ENCODE measurements at places on chromosomes 1 and 21.

DNA sequence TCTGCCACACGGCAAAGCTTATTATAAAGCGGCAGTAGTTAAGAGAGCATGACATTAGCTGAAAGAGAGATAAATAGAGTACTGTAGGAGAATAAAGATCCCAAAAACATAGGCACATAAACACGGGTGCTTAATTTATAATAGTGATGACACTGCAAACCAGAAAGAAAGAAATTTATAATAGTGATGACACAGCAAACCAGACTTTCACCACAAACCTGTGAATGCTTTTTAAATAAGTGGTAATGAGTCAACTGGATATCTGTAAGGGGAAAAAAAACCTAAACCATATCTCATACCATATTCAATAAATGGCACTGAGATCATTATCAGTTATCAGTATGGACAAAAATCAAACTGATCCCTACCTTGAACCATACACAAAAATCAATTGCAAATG is 25.5 kb downstream of the USP1 start:
- no peak for DNase-seq

DNA sequence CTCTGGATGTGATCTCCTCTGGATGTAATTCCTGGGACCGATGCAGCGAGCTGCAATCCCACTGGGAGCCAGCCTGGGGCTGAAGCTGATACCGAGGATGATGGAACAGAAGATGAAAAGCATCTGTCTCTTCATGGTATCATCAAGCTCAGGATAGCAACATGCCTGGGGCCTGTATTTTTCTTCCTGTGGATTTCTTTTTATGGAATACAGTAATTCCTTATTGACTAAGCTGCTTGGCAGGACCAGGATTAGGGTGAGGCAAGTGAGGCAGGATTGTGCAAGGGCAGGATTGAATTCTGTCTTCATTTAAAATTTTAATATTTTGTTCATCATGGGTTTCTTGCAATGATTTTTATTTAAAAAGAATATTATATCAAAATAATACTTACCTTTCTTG is 86.6 kb downstream of the SLC25A24 start:
- no peak for DNase-seq

DNA sequence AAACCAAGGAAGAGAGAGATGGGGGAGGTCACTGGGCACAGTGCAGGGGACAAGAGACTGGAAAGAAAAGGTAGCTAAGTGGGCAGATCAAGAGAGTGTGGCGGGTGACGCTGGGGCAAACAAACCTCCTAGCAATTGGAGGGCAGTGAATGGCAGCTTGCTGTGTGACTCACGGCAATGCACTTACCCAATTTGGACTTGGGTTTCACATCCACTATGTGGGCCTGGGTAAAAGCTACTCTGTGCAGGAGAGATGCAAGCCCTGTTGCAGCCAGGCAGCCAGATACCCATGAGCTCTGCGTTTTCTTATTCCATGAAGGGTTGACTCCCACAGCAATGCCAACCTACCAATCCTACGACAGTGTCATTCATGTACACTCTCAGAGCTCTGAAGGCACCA is 9.5 kb downstream of the PLXNA2 start:
- DNase-seq: no peak

DNA sequence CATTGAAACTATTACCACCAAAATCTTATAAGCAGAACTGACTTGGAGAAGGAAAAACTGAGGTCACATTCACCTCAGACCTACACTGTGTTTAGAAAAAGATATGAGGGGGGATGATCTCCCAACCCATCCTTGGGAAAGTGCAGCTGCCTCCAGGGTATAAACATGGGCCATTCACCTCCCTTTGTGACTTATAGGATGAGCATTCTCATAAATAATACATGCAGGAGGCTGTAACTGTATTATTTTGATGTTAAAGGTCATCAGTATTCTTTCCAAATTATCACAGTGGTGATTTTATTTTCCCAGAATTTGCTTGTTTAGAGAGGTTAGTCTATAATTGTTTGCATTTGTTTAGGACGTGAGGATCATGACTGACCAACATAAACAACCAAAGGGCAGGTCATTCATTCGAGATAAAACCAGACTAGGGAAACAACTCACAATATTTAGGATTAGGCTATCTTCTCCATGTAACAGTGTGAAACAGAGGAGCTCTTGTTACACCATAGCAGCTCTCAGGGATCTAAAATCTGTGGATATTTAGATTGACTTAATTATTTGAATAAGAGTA is 109.2 kb upstream of the NR5A2 start:
- no peak for DNase-seq

DNA sequence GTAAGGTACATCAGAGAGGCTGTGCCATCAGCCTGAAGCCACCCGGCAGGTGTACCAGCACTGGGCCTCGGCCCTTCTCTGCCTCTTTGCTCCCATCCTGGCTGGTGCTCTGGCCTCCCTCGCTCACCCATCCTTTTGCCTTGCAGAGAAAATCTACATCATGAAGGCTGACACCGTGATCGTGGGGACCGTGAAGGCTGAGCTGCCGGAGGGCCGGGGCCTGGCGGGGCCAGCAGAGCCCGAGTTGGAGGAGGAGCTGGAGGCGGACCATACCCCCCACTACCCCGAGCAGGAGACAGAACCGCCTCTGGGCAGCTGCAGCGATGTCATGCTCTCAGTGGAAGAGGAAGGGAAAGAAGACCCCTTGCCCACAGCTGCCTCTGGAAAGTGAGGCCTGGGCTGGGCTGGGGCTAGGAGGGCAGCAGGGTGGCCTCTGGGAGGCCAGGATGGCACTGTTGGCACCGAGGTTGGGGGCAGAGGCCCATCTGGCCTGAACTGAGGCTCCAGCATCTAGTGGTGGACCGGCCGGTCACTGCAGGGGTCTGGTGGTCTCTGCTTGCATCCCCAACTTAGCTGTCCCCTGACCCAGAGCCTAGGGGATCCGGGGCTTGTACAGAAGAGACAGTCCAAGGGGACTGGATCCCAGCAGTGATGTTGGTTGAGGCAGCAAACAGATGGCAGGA is 24.5 kb upstream of the TNFRSF1B start:
- no peak for DNase-seq

GRCh38 chr1:109164538-109164937 is 49.2 kb upstream of the SARS1 start:
- DNase-seq: no peak

DNA sequence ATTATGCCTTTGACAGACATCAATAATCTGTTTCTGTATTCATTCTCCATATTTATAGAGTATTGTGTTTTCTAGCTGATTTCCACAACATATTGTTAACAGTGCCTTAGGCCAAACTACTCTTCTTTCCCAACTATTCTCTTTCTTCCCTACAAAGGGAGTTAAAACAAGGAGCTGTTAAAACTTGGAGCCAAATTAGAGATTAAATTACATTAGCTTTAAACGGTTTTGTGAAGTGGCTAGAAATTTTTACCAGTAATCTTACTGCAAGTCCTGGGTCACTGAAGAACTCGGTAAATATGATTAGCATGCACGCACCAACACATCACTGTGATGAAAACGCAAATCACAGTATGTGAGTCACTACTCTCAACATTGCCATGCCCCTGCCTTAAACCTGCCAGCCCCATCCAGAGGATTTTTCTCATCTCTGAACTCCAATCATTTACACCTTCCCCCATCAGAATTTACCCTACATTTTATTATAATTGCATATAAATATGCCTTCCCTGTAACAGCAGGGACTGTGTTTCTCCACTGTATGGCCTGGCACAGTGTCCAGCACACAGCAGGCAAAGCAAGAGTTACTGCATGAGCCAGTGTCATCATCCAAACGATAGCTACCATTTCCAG is 1.5 kb upstream of the PRDX6 start:
- DNase-seq: no peak

- DNase-seq: no peak
Measured at GRCh38 chr1:25526753-25527152, 16.7 kb upstream of the LDLRAP1 start.

DNA sequence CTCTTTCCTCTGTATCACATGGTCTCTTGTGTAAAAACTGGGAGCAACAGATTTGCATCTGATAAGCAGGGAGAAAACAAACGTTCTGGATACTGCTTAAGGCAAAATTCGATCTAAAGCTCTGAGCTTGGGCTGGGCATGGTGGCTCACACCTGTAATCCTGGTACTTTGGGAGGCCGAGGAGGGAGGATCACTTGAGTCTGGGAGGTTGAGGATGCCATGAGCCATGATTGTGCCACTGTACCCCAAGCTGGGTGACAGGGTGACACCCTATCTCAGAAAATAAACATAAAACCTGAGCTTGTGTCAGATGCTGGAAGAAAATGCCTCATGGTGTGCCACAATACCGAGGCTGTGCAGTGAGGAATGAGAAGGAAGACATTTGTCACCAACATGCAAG is 73.9 kb downstream of the SCCPDH start:
- no peak for DNase-seq

GRCh38 chr1:154879038-154879421 is 8.9 kb upstream of the KCNN3 start:
- DNase-seq: no peak

DNA sequence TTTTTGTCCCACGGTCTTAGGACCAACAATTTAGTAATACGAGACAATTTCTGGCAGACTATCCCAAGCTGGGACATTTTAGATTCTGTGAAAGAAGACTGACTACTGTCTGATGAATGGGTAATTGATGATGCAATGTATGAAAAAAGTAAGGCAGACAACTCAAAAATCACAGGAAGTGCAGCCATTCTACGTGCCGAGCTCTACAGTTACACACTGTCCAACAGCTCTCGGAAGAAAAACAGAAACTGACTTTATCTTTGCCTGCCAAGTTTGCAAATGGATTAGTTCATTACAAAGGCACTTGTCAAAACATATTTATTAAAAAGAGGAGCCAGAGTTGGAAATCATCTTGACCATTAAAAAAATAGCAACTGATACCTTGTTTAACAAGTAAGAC is 31.3 kb downstream of the ZBTB8B start:
- DNase-seq: no peak

DNA sequence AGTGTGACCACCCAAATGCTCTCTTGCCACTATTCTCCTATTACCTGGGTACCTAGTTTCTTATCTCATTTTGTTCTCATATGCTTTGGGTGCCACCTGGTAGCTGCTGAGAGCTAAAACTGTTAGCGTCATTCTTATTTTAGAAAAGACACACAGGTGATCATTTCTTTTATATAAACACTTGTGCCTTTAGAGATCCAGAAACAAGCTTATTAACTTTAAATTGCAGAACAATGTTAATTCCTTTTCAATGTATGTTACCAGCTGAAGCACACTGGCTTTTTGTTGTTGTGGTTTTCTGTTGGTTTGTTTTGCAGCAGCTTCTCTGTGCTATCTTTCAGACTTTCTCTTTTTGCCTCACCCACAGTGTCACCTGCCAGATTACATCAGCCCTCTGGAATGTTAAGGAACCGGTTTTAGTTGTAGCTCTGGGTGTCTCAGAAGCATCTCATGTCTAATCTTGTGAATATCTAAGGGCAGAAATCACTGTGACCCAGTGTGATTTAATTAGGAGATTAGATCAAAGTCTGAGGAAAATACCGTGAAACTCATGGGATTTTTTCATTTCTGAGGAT is 43.4 kb upstream of the SLC19A2 start:
- no peak for DNase-seq

DNA sequence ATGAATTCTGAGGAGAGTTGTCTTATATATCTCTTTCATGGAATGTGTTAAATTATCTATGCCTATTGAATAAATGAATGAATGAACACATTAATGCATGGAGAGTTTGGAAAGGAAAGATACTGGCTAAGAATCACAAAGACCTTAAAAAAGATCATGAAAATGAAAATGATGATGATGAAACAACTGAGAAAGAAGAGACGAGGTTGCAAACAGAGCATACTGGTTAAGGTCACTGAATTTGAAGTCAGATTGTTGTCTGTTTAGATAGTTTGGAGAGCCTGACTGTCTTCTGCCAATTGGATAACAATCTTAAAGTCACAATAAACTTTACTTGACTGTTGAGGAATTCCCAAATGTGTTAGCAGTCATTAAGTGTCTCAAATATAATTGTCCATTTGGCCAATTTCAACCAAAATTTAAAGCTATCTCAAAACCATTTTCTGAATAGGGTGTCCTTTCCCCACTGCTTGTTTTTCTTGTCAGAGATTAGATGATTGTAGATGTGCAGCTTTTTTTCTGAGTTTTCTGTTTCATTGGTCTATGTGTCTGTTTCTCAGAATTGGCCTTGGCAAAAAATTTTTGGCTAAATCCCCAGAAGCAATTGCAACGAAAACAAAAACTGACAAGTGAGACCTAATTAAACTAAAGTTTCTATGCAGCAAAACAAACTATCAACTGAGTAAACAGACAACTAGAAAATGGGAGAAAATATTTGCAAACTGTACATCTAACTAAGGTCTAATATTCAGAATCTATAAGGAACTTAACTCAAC is 132.2 kb downstream of the PTGER3 start:
- DNase-seq: no peak

DNA sequence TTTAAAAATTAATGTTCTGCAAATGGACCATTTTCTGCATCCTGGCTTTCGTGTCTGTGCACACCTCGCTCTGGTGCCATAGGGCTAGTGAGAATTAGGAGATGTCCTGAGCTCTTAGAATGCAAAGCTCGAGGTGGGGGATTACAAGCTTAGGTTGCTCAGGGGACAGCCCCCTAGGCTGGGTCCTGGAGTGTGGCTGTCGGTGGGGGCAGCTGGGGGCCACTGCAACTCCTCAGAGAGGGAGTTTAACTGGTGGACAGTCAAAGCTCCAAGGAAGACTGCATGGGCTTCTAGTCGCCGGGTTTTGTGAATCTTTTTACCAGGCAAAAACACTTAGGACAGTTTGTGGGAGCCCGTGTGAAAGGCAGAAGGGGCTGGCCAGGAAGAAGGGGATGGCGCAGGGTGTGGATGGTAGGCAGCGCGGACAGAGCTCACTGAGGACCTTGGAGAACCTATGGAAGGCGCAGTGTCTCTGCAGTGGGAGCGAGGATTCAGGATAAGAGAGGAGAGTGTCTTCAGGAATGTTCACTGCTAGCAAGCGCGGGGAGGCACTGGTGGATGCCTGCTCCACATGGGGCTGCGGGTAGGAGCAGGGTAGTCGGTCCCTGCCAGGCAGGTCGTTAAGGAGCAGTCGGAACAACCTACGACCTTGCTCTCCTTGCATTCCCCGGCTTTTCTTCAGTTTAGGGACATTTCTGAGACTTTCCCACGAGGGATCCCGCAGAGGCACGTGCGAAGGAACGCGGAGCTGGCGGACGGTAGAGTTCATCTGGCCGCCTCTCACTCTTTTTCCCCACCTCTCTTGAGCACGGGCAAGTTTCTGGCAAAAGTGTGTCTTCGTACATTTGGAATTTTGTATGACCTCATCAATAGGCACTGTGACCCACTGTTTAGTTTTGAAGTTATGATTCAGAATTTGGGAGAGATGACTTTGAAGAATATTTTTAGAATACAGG is 12.9 kb upstream of the KCNE1 start:
- no peak for DNase-seq

- DNase-seq: no peak
Measured at GRCh38 chr1:170676628-170677027, 12.7 kb downstream of the PRRX1 start.
